Fibroblast of skin of right quadriceps (primary cell): ENCODE measurements at places on chromosomes 5 and 9.

- DNase-seq, result no peak
Observed at GRCh38 chr5:166431456-166431855, 1860.0 kb upstream of the WWC1 start.

- no peak for DNase-seq
Observed at GRCh38 chr5:179264053-179264782, 81.0 kb downstream of the ADAMTS2 start.

DNA sequence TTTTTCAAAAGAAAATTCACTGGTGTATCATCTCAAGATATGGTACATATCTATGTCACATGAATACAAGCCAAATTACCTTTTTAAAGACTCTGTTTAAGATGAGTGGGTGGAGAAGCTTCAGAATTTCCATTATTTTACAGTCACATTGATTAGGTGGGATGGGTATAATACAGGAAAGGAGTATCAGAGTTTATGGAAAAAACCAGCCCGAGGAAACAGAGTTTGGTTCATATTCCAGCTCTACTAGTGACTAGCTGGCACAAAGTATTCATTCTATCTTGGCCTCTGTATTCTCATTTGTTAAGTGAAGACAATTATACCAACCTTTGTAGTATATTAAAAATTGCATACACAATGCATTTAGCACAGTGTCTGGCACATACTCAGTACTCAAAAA lies 46.5 kb upstream of the CDK5RAP2 start:
- no peak for DNase-seq

- no peak for DNase-seq
Observed at GRCh38 chr9:69675563-69675962, 3.4 kb upstream of the APBA1 start.

- no peak for DNase-seq
Observed at GRCh38 chr5:5423586-5423985, 1.1 kb downstream of the ICE1 start.

DNA sequence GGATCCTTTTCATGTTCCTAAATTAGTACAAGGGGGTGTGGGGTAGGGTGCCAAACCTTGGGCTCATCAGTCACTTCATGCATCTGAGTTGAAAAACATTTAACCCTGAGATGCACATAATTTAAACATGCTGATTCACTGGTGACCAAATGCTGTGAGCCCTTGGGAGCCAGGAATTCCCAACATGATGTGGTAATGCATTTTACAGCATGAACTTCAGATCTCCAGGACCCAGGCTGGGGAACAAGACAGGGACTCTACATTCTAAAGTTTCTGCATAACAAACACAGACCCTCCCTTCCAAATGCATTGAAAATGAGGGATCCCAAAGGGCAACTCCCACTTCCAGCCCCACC lies 322.2 kb downstream of the NDUFS4 start:
- DNase-seq, result peak; percentile 66

DNA sequence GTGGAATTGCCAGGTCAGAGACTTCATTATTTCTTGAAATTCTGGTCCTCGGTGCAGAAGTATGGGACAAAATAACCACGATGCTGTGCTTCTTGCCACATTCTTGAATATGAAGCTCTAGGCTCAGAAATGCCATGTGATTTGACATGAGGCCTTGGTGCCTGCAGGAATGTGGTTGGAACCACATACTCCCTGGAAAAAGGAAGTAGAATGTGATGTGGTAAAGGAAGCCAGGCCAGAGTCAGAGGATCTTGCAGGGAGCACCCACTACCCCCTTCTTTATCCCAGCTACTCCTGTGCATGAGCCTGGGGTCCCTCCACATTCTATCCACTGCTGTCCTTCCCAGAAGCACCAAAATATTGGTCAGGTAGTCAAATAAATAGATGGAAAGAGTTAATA lies 80.9 kb downstream of the FOXD1 start:
- peak; percentile 64 for DNase-seq

DNA sequence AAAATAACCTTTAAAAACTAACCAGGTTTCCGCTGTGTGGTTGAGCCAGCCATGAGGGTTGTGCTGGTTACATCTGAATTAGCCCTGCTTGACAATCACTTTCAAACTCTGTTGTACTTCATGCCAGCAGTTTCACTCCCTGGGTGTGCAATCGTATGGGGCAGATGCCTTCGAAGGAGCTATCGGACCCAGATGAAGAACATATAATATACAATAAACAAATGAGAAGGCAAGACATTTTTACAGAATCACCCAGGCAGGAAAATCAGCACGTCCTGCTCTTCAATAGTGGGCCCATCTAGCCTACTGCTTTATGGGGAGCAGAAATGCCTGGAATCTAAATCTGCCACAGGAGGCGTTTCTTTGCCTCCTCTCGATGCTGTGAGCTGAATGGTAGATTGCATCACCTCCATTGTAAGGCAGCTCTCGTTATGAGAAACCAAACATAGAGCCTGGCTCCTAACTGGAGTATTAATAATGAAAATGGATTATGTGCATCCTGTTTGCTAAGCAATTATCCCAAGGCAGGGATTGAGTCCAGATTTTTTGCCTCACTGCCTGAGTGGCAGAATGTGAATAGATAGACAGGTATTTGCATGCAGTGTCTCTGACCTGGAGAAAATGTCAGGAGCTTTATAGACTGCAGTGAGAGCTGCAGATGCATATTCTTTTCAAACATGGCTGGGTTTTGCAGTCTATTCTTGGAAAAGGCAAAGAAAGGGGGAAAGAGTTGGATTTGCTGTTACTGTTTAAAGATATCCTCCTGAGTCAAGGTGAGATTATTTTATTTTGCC lies 143.3 kb upstream of the SMARCA2 start:
- DNase-seq, result peak; percentile 39

DNA sequence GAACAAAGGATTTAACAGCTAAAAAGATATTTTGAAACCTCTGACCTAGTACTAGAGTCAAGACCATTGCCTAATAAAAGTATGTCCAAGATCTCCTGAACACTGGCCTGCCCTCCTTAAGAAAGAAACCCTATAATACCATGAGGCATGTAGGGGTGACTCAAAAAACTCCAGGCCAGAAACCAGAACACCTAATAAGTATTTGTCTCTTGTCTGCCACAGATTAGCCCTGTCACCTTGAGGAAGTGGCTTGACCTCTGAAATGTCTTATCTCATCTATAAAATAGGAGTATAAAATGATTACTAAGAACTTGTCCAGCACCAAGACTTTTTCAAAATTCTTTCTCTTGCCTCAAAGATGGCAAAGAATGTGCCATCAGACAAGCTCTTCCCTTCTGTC lies 125.5 kb upstream of the RASGRF2 start:
- DNase-seq, result no peak

GRCh38 chr9:119185298-119185697 lies 183.9 kb downstream of the BRINP1 start:
- DNase-seq, result no peak

GRCh38 chr9:97991818-97992217 lies 8.7 kb downstream of the ANP32B start:
- no peak for DNase-seq

DNA sequence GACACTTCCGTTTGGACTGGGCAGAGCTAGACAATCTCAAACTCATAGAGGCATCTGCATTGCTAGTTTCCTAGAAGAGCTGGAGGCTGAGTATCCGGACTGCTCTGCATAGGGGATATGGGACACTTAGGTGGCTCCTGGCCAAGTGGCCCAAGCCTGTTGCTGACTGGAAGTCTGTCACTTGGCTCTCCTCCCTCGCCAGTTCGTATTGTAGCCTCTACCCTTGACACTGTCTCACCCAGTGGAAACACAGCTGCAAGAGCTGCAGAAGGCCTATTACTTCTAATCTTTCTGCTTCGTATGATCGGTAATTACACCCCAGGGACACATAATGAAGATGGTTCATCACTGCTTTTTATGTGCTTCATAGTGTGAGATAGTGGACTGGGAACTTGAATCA lies 34.7 kb downstream of the ITGA1 start:
- no peak for DNase-seq

DNA sequence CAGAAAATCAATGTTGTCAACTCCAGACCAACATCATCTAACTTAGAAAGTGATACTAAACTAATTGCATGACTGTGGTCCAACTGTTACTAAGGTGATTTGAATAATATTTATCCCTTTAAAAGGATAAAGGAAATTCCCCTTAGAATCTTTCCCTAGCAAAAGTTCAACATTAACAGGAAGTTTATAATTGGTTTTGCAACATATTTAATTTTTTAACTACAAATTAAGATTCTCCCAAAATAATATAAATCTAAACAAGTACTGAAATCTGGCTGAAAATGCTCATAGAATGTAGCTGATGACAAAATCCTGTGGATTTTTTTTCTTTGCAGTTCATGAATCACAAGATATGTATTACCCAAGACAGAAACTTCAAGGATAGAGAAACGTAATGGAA lies 151.4 kb downstream of the LPAR1 start:
- peak; percentile 47 for DNase-seq

GRCh38 chr5:60482301-60482700 lies 217.7 kb downstream of the DEPDC1B start:
- DNase-seq, result no peak

DNA sequence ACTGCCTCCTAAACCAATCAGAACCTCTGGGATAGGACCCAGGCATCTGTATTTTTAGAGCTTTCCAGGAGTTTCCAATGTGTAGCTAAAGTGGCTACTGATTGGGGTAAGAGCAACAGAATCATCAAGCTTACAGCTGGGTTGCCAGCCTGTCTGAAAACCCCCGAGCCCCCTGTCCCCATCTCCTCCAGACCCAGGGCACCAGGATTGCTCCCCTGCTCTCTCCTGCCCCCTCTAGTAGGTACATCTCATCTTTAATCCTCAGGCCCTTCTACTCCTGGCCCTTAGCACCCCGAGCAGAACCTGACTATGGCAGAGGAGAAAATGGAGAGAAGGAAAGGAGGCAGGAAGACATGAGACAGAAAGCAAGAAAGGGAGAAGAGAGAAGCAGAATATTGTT lies 204.9 kb downstream of the GABBR2 start:
- DNase-seq, result no peak

DNA sequence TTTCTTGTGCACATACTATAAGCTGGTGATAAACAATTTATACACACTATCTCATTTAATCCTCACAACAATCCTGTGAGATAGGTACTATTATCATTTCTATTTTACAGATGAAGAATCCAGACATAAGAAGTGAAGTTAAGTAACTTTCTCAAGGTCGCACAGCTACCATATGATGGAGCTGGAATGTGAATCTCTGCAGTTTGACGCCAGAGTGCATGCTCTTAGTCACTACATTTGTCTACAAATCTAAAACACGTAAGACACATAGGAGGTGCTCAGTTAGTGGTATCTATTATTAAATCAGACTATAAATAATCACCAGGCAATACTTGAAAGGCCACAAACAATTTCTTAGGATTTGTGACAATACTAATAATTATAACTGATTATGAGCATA lies 45.0 kb upstream of the CDKN2B start:
- DNase-seq, result no peak

DNA sequence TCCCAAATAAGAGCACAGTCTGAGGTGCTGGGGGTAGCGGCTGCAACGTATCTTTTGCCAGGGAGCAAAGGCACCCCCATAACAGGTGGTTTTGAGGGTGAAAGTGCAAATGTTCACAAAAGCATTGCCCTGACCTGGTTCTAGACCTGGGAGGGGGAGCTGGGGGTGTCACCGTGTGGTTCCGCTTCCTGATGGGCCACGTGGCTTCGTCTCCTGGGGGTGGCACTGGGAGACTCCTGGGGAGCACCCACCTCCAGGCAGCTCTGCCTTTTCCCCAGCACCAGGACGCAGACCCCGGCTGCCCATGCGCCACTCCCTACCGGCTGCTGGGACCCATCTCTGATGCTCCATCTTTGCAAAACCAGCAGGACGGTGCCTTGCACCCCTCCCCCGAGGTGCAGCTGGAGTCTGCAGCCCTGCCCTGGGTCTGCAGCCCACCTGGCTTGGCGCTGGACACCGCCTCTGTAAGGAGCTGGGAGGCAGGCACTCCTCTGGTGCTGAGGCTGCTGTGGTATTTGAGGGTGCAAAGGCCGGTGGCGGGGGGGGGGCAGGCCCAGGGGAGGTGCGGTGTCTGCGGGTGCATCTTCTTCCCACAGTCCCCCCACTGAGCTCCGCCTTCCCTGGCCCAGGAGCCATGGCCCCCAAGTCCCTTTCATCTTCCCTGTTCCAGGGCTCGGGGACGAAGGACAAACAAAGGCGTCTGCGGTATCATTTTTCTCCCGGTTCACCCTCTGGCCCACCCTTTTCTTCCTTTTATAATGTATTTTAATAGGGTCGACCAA lies 29.8 kb upstream of the RXRA start:
- no peak for DNase-seq

DNA sequence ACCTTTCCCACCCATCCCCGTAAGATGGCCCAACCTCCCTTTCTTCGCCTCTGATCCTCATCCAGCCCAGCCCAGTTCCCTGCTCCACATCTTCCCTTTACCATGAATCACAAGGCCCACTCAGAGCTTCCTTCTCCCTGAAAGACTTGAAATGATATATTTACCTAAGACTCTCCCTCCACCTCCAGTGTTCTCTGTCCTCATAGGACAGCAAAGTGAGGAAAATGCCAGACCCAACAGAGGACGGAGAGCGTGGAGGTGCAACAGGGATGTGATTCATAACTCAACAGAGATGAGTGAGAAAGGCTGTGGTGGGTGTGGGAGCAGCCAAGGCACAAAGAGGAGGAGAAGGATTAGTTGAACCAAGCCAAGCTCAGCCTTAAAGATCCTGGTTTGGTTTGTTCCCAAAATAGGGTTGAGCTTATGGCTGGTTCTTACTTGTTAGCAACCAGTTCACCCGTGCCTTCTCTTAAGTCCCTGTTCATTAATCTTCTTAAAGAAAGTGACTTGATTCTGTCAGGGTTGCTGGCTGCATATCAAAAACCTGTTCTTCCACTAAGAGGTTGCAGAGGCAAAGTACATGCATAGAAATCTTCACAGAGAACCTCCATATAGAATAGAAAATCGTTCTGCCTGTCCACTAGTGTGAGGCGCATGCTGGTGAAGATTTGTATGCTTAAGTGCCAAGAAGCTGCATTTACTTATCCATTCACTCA lies 183.2 kb downstream of the ACTL7B start:
- peak; percentile 80 for DNase-seq

GRCh38 chr9:131423171-131423581 lies 29.3 kb downstream of the PRRC2B start:
- peak; percentile 75 for DNase-seq

- DNase-seq, result no peak
Observed at GRCh38 chr5:1330847-1331831, 13.8 kb downstream of the CLPTM1L start.

- peak; percentile 96 for DNase-seq
Observed at GRCh38 chr5:17359451-17360011, 138.5 kb upstream of the TAF11L2 start.

- no peak for DNase-seq
Observed at GRCh38 chr5:36998578-36998977, 122.0 kb downstream of the NIPBL start.

DNA sequence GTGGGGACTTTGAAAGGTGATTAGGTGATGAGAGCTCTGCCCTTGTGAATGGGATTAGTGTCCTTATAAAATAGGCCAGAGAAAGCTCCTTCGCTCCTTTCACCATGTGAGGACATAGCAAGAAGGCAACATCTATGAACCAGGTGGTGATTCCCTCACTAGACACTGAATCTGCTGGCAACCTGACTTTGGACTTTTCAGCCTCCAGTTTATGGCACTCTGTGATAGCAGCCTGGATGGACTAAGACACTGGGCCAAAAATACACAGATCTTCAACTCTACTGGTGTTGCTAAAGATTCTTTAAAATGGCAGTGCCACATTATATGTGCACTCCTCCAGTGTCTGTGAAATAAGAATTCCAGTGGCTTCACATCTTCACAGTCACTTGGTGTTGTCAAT lies 41.2 kb upstream of the COL15A1 start:
- no peak for DNase-seq

GRCh38 chr5:65292196-65292595 lies 189.5 kb downstream of the ADAMTS6 start:
- no peak for DNase-seq

GRCh38 chr5:6574537-6575245 lies 58.2 kb downstream of the NSUN2 start:
- peak; percentile 5 for DNase-seq
